ENCODE measurements at places on chromosomes 11 and 22. TPM values are rescaled to one million over a fixed set of nuclear protein-coding genes. Genes with fewer than 3 reads are reported as not detected.

Gene HPS5
- 9.9 TPM for polyA plus RNA-seq

DNA sequence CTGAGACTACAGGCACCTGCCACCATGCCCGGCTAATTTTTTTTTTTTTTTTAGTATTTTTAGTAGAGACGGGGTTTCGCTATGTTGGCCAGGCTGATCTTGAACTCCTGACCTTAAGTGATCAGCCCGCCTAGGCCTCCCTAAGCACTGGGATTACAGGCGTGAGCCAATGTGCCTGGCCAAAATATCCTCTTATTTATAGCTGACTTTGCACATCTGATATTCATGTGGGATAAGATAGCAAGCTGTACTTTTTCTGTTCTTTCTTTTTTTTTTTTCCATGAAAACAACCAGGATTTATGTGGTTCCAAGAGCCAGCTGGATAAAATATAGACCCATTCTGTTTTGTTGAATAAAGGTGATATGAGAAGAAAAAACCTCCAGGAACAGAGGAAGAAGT, 12.1 kb upstream of the XBP1 start:
- no peak for DNase-seq

Gene NCR3LG1
- polyA plus RNA-seq = 0.01 TPM

DNA sequence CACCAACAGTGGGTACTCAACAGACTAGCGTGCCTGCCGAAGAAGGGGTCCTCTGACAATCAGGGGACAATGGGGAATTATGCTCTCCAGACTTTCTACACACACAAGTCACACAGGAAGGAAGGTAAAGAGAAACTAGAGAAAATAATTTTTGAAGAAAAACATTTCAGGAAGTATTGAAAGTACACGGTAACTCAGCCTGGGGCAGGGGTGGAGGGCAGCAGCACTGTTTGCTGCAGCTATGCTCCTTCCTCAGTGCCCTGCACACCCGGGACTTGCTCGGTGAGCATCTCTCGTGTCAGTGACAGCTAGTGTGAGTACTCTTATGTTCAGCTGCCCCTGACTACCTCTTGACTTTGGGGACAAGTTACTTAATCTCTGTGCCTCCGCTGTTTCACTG, 18.0 kb upstream of the APOA1 start:
- DNase-seq = no peak

Gene SCGB1A1
- polyA plus RNA-seq = 0.35 TPM

DNA sequence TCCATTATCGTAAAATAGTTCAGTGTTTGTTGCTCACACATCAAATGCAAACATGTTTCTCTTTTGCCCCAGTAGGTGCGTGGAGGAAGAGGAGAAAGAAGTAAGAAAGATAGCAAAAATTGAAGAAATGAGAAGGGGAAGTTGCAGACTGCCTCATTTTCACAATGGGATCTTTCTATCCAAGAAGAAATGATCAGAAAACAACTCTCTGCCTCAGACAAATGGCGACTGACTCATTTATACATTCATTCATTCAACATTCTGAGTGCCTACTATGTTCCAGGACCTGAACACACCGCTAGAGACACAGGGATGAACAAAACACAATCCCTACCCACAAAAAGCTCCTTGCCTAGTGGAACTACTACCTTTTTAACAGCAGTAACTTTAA, 367 bp downstream of the HPS5 start:
- DNase-seq = no peak

DNA sequence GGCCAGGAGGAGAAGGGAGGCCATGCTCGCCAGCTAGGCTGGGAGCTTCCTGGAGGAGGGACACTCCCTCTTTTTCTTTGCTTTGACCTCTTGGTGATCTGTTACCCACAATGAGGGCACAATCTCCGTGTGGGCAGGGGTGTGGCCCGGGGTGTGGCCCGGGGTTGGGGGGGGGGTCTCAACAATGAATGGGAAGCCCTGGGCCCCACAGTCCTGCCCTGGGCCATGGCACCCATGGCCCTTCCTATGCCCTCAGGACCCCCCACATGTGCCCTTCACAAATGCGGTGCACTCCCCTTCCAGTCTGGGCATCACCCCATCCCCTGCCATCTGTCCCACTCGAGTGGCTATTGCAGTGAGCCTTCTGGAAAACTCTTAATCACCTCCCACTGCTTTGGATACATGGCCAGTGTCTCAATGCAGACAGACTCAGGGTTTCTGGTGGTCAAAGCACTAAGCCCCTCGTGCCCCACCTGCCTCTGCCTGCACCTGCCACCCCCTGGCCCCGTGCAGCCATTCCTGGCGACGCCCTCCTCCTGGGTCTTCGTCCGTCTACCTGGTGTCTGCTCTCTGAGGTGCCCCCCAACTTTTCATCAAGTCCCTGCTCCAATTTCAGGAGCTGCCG, 611.3 kb downstream of the TBC1D22A start:
- no peak for DNase-seq

DNA sequence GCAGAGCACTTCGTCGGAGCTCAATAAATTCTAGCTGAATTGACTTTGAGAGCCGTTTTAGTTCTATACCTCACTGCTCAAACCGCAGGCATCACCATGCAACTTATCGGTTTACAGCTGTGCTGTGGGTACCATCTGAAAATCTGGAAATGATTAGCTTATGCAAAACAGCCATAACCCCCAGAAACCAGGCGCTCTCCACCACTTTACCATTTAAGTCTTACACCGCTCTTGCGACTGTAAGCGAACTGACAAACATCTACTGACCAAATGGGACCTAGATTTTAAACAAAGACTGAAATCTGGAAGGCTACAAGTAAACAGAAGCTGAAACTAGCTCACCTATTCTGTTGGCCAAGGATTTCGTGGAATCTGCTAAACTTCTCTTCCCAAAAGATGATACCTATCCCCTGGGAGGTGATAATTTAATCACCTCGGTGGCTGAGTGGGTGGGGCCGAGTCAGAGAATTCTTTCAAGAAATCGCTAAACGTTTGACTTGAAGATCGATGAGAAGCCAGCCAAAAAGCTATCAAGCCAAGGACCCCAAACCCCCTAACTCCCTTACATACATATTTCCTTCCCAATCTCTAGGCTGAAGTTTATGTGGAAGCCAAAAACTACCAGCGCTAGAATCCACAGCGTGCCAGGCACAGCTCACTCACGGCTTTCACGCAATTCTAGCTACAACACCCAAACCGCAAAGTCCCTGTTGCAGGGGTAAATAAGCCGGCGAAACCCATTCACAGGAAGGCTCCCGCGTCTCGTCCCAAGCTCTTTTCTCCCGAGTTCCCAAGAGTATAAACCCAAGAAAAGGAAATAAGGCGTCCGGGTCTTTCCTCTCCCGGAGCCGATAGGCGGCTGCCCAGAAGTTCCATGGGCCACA, 644 bp downstream of the SPTY2D1 start:
- no peak for DNase-seq

- no peak for DNase-seq
Measured at GRCh38 chr22:50136581-50137015, 33.9 kb upstream of the PANX2 start.

- no peak for DNase-seq
Measured at GRCh38 chr11:108914981-108915380, 250.1 kb downstream of the DDX10 start.

- no peak for DNase-seq
Measured at GRCh38 chr11:116733043-116733755, 39.6 kb downstream of the BUD13 start.

DNA sequence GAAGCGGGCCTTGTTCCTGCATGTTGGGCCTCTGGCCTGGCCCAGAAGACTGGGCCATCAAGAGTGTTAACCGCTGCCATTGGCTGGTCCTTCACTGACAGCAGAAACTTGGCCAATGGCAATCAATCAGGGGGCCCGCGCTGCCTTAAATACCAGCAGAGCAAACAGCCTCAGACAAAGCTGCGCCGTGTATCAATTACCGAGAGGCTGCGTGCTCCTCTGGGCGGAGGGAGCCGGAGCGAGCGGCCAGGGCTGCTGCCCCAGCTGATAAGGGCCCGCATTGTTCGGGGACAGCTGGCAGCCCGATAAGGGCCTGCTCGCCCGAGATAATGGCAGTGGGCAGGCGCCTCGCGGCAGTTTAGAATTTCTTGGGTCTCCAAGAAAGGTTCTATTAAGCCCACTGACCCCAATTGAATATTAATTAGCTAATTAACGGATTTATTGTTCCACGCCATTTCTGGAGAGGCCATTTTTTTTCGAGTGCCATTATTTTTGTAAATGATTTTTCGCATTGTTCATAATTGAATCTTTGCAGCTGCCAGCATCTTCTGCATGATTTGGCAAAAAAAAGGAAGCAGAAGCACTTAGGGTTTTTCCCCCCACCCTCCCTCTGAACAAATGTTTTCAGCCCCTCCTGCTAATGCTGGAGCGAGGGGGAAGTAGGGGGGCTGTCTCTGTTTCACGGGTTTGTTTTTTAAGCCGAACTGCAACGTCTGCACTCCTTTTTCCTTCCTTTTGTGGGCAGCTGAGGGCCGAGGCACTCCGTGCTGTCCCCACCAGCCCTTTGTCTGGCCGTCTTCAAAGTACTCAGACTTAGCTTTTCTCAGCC, 37.6 kb upstream of the RIC3 start:
- no peak for DNase-seq

DNA sequence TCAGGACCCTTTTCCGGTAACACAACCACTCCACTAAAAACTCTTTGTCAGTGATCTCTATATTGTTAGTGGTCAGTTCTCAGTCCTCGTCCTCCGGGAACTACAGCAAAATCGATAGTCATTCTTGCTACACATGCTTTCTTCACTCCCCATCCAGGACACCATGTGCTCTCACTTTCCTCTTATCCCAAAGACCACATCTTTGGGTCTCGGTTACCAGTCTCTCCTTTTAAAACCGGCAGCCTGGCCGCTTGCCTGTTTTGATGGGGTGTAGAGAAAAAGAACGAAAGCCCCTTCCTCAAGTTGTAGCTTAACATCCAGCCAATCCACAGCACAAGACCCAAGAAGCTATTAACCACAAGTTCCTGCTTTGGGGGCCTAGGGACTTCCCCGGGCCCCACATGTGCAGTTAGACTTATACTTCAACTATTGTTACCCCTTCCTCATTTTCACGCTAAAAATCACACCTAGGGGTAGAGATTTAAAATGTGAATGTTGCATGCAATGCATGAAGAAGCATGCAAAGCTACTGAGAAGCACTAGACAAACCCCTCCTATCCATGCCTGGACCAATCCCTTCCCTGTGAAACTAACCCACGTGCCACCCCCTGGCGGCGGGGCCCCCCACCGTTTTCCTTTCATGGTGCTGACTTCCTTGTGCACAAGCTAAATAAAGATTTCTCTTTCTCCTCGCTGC, 1.5 kb upstream of the TOLLIP start:
- no peak for DNase-seq

GRCh38 chr22:33299245-33299956, 241.2 kb upstream of the SYN3 start:
- DNase-seq = no peak
